Activated T-cell treated with anti-CD3 and anti-CD28 coated beads, Interleukin-2, amount 50 U/mL, for 4 hours (primary cell): ENCODE measurements at places on chromosomes 12 and 14. TPM values are rescaled to one million over a fixed set of nuclear protein-coding genes. Genes with fewer than 3 reads are reported as not detected.
A peak's percentile ranks its signal among the peaks of the same experiment; 100 is the strongest.

SLC6A13 gene
- 0.81 TPM for total RNA-seq

- DNase-seq: no peak
Measured at GRCh38 chr12:26176725-26177124, 18.6 kb upstream of the SSPN start.

DNA sequence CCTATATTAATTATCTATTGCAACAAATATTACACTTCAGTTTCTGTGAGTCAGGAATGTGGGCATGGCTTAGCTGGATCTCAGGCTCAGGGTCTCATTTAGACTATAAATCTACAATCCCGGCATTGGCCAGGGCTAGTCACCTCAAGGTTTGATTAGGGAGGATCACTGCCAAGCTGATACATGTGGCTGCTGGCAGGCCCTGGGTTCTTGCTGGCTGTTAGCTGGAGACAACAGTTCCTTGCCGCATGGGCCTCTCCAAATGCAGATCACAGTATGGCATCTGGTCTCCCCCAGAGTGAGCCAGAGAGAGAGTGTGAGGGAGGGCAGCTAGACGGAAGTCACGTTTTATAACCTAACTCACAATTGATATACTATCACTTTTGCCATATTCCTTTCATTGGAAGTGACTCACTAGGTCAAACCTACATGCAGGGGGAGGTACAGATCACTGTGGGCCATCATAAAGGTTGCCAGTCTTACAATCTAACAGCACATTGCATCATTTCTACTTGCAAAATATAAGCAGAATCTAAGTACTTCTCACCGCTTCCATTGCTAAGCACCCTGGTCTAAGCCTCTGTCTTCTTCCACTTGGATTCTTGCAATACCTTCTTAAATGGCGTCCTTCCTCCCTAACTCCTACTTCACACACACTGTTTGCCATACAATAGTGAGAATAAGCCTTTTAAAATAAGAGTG, 174.0 kb upstream of the ARHGAP5 start:
- DNase-seq: no peak

GRCh38 chr14:25092258-25092740, 42.4 kb upstream of the STXBP6 start:
- no peak for DNase-seq

RIPK3 gene
- total RNA-seq: 5.9 TPM

ANO2 gene
- total RNA-seq: not detected

DNA sequence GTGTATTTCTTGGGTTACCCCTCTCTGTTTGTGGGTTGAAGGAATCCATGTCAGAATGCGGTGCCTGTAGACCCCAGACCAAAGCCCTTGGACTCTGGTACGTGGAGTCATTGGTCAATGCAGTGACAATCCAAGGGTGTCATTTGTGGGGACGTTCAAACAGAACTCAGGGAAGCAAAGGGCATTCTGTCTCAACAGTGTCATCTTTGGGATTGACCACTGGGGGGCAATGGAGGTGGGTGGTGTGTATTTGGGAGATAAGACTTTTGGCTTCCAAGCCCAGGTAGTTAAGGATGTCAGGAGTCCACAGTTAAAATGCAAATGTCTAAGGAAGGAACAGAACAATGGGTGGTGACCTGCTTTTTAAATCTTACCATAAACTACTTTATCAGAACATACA, 54.6 kb upstream of the CCDC175 start:
- DNase-seq: no peak

DNA sequence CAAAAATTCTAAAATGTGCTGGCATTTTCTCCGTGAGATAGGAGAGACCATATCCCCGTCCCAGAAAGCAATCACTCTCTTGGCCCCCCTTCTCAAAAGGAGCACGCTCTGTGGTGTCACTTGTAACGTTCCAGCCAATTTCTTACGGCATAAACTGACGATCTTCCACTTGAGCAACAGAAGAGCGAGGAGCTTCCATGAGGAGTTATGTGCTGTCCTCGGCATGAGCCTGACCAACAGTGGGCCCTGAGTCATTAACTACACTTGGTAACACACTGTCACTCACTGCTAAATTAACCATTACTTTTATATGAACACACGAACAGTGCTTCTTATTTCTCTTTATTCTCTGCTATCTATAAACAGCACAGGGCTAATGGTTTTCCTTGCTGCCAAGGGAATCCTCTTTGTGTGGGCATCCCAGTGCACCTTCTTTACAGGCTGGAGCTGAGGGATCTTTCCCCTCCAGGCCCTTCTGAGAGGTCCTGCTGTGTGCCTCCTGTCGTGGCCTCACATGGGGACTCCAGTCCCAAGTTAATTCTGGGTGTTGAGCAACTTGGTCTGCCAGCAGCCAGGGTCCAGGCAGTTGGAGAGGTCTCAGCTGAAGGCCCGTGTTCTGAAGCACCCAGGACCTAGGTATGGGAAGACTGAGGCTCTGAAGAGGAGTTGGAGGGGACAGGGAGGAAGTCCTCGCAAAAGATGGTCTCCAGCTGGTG, 9.4 kb downstream of the SLC6A13 start:
- no peak for DNase-seq

CCDC177 gene
- not detected for total RNA-seq

SLC38A4 gene
- total RNA-seq: 0.21 TPM

ADCY6 gene
- total RNA-seq: 0.22 TPM

DNA sequence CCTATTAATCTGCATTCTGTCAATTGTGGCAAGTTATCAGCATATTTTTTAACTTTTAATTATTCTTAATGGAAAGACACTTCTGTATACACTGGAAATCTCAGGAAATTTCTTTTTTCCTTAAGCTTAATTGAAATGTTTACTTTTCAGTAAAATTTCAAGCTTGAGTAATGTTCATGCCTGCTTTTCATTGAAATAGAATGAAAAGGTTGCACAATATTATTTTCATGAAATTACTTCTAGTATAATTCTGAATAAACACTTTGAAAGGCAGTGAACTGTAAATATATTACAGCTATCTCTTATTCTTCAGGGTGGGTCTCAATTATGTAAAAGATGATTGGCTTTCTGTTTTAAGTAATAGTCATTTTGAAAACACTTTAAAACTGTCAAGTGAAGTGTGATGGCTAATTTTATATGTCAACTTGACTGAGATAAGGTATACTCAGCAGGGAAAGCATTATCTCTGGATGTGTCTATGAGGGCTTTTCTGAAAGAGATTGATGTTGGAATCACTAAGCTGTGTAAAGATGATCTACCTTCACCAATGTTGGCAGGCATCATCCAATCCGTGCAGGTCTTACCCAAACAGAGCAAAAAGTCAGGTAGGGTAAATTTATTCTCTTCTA, 29.9 kb downstream of the CLEC2D start:
- no peak for DNase-seq

GRCh38 chr12:60123557-60123956, 527.7 kb downstream of the SLC16A7 start:
- no peak for DNase-seq

DNA sequence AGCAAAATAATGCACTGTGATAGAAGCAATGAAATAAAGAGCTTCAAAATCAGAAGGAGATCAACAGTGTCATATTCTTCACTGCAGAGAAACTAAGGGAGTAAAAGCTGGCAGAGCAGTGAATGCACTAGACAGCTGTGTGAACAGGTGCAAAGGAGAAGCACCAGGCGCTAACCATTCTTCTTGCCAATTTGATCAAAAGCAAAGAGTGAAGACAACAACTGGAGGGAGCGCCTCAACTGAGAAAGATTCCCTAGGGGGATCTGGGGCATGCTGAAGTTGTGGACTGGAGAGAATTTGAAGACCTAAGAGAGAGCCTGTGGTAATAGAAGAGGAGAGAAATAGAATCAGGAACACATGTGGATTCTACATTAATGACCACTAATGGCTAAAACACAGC, 50.4 kb upstream of the OVCH1 start:
- no peak for DNase-seq

EPYC gene
- not detected for total RNA-seq

TCL1B gene
- not detected for total RNA-seq

DNA sequence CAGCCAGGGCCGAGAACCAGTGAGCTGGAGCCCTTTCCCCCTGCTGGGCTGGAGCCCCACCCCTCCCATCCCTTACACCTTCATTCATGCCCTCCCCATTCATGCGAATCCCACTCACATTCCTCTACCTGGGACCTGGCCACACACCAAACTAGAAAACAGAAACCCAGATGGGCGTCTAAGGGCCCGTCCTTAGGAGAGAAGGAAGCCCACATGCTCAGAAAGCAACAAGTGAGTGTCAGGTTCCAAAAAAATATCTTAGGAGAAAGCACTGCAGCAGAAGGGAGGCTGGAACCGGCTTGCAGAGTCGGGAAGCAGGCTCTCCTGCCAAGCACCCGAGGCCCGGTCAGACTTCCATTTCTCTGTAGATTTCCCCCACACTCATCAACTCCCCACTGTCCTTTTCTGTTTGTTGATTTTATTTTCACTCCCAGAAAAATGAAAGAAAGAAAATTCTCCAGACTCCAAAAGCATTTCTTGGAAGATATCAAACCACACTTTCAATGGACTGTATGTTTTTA, 13.6 kb downstream of the BCL11B start:
- DNase-seq: no peak

DNA sequence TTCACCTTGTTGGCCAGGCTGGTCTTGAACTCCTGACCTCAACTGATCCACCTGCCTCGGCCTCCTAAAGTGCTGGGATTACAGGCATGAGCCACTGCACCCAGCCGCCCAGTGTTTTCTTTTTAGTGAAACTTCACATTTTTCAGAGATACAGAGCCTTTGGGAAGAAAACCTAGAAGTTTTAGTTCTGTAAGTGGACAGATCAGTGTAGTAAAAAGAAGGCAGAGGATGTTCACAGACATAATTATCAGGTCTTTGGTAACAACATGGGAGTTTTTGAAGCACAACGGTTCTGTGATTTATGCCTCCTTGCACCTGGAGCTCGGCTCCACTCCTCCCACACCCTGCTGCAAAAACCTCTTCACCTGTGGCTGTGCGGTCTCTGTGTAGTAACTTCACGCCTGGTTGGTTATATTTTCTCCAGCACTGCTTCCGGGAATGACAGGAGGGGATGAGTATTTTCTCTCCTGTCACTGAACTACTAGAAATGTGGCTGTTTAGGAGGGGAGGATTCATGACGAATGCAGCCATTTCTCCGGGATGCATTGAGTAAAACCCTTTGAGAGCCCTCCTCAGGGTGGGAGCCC, 67.0 kb downstream of the ARF6 start:
- no peak for DNase-seq

DNA sequence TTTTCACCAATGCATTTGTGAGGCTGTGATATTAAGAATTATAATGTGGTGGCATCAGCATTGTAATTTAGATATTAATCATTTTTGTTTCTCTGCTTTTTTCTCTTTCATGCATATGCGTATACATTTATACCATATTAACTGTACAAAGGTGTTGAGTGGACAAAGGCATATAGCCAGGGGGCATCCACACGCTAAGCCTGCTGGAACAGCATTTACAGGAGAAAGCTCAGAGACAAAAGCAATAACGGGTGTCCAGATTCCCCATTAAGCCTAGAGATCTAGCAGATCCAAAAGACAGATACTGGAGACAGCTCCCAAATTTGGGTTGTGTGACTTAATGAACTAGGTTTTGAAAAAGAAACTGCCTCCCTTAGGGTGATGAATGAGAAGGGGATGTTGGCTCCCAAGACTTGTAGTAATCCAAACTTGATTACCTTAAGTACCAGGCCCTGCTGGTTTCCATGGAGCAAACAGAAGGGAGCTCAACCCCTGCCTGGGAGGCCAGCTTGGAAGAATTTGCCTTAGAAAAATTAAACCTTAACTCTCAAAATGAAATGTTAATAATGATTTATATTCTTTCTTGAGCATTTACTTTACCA, 181.9 kb downstream of the SLC6A15 start:
- no peak for DNase-seq

GRCh38 chr14:79294499-79294898, 916.8 kb downstream of the DIO2 start:
- no peak for DNase-seq

OR6C2 gene
- not detected for total RNA-seq

DNA sequence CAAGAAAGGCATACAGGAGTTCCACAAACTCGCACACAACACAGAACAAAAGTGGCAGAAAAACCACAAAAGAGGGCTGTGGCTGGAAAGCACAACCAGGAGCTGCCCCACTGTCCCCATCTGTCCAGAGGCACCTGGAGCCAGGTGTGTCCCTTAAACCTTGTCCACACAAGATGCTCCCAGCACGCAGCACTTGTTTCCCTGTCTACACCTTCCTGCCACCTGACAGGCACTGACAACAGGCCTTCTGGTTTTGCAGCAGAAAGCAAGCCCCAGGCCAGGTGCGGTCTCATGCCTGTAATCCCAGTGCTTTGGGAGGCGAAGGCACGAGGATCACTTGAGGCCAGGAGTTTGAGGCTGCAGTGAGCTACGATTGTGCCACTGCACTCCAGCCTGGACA, 3.6 kb downstream of the BTBD6 start:
- no peak for DNase-seq

GRCh38 chr12:96047229-96048211, 12.1 kb upstream of the LTA4H start:
- no peak for DNase-seq

DPPA3 gene
- total RNA-seq: not detected

DNA sequence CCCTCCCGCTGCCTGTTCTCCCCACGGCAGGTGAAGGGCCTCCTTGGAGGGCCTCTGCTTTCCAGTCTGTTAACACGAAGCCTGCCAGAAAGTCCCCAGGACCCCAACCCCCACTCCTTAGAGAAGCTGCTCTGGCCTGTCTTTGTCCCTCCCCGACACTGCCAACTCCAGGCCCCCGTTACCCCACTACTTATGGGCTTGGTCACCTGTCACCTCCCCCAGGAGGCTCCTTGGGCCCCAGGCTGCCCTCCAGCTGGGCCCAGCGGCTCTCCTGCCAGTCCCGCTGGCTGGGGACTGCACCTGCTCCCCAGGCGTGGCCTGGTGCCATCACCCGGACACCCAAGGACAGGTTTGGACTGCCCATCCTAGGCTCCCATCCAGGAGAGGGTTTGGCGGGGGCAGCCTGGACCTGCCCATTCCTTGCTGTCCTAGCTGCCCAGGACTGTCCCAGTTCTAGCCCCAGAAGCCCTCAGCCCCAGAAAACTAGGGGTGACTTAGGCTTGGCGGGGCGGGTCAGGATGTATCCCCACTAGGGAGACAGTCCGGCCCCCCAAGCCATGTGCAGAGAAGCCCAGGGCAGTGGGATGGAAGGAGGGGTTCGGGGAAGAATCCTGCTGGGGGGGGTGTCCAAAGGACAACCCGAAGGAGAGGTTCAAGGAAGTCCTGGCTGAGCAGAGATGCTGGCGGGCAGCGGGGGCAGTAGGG, 155.7 kb upstream of the C14orf180 start:
- no peak for DNase-seq

BHLHE41 gene
- not detected for total RNA-seq

DNA sequence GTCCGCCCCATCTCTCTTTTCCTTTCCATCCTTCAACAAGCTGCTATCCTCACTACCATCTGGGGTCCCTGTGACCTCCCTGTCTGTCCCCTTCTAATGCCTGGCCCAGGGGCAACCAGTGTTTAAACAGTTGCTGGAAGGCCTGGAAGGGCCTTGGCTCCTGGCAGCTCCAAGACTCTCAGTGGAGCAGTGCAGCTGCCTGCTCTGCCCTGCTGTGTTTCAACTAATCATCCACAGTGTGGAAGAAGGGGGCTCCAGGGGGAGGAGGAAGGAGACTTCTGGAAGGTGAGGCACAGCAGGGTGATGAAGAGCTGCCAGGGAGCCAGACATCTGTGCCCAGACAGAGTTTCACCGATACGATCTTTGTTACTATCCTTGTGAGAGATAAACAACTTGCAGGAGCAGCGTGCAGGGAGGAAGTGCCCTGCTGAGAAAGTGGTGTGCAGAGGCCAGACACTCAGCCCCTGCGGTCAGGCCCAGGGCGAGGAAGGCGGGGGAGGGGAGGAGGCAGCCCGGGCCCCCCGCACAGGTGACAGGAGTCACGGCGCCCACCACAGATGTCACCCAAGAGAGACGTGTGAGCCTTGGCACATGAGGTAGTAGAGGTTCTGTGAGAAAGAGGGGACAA, 1061.8 kb downstream of the BCL11B start:
- peak; percentile 47 for DNase-seq
